ENCODE measurements at places on chromosomes 1 and 21.

GRCh38 chr1:229940684-229941083 lies 126.4 kb upstream of the GALNT2 start:
- DNase-seq, result no peak

DNA sequence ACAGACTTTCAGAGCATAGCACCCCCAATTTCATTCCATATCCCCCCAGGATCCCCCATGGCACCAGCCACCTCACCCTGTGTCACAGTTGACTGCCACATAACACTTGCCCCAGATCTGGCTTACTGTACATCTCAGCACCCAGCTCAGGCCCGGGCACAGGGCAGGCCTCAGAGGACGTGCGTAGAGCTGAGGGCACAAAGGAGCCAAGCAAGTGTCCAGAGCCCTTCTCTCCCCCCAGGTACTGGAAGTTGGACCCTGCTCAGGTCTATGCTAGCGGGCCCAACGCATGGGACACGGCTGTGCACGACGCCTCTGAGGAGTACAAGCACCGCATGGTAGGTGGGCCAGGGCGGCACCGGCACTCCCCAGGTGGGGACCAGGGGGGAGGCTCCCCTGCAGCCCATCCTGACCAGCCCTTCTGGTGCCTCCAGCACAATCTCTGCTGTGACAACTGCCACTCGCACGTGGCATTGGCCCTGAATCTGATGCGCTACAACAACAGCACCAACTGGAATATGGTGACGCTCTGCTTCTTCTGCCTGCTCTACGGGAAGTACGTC lies 8.0 kb upstream of the SYTL1 start:
- DNase-seq, result no peak

DNA sequence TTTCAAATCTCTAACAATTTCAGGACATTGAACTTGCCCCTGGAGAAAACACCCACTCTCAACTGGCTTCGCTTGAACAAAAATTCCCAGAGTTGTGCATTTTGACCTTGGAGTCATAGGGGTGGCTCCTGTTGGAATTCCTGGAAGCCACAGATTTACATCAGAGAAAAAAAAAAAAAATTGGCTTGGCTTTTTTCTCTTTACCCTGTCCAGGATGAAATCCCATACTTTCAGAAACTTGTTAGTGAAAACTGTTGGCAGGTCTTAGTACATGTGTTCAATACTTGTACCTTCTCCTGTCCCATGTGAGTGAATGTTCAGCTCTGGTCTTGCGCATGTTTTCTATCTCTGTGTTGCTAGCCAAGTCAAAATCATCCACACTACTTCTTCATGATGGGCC lies 228.8 kb downstream of the TGFB2 start:
- DNase-seq, result no peak

DNA sequence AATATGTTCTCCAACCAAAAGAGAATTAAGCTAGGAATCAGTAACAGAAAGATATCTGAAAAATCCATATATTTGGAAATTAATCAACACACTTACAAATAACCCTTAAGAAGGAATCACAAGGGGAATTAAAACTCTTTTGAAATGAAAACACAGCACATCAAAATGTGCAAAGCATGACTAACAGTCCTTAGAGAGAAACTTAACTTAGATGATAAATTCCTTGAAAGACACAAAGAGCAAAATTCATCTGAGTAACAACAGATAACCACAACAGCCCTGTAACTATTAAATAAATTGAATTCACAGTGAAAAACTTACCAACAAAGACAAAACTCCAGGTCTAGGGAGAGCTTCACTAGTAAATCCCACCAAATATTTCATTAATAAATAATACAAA lies 283.8 kb downstream of the SDCCAG8 start:
- DNase-seq, result no peak

DNA sequence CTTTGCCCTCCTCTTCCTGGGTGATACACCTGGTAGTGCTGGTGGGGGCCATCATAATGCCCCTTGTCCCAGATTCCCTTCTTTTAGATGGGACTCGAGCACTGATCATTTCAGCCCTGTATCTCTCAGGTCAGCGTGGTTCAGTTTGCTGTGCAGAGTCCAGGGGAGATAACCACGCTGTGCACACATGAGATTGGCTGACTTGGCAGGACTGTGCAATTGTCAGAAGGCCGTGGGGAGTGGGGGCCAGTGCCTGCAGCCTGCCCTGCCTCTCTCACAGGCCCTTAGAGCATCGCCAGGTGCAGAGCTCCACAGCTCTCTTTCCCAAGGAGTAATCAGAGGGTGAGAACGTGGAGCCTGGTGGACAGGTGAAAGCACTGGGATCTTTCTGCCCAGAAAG lies 15.2 kb downstream of the EPHX1 start:
- no peak for DNase-seq

- DNase-seq, result no peak
These were observed 173.0 kb downstream of the NFIA start for GRCh38 chr1:61255358-61255703.

DNA sequence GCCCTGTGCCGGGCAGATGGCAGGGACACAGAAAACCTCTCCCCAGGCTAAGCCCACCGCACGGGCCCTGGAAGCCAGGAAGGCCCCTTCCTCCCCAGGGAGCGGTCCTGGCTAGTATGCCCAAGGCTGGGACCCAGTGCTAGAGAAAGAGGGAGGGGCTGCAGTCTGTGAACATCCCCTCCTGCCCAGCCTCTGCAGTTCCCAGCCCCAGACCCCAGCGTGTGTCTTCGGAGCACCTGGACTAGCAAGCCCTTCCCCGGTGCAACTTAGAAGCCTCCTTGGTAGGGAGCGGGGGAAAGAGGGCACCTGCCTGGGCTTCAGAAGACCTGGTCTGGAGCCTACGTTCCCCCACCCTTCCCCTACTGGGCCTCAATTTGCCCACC lies 2.1 kb downstream of the PLEKHG5 start:
- no peak for DNase-seq

DNA sequence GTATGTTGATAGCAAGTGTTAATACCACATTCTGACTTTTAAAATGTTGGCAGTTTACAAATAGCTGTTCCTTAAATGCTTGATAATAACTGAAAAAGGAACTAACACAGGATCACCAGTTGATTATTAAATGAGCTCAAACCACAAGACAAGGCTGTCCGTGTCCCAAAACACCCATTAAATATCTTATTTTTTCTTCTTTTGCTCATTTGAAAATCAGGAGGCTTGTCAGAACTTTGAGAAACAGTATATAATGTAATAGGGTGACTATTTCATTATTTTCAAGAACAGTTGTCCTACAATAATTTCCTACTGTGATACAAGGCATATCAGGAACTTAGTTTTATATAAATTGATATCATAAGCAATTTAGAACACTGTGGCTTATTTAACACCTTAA lies 2.7 kb downstream of the CDKN2C start:
- no peak for DNase-seq

DNA sequence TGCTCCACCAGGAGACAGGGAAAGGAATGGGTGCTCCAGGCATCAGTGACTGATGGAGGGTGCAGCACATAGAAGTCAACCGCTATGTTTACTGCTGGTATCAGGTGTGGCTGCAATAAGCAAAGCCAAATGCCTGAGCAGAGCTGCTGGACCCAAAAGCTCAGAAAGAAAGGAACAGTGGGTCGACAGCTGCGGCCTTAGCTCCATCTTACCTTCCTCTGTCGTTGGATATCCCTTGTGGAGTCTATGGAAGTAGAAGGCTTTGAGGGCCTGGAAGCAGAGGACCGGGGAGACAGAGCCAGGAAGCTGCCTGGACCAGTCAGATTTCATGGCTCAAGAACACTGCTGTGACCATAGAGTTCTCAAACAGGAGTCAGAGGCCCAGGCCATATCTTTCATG lies 45.3 kb downstream of the RIMS3 start:
- DNase-seq, result no peak

DNA sequence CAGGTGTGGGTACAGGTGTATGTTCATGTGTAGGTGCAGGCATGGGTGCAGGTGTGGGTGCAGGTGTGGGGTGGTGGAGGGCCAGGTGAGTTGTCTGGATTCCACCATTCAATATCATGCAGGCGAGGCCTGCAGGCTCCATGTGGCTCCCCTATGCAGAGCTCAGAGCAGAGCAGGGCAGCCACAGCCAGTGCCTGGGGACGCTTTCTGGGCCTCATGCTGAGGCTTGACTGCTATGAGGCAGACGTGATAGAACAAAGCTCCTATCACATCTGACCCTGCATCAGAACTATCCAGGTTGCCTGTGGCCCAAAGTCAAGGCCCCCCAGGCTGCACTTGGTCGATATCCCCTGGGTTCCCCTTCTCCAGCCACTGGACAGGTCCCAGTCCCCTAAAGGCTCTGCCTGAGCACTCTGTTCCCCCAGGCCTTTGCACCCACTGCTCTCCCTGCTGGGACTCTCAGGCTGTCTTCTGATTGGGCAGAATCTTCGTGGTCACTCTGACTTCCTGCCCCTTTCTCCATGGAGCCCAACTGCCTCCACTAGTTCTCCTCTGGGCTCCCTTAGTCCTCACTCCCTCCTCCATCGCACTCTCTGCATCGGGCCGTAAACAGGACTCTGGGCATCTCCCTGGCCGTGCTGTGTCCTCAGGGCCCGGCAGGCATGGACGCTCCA lies 78.6 kb upstream of the ACTL8 start:
- no peak for DNase-seq

- no peak for DNase-seq
These were observed 104.2 kb downstream of the DUSP10 start for GRCh38 chr1:221637641-221638041.

Data from natural killer cell (primary cell).